ENCODE measurements at places on chromosomes 6 and 20.

- DNase-seq = peak; percentile 15
Observed at GRCh38 chr6:143940011-143940597, 68.0 kb downstream of the PLAGL1 start.

- DNase-seq = peak; percentile 43
Observed at GRCh38 chr6:73309785-73310502, 44.1 kb downstream of the DPPA5 start.

DNA sequence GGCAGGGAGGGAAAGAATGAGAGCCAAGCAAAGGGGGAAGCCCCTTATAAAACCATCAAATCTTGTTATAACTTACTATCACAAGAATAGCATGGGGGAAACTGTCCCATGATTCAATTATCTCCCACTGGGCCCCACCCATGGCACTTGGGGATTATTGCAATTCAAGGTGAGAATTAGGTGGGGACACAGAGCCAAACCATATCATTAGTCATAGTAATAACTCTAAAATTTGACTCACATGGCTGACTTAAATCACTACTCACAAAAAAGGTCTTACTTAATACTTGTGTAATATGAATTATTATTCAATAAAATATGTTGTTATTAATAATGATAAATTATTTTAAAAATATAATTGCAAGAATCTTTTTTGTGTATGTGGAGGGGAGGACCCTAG lies 178.1 kb upstream of the TCF21 start:
- no peak for DNase-seq

- DNase-seq = no peak
Observed at GRCh38 chr20:40633123-40633850, 55.7 kb downstream of the MAFB start.

- peak; percentile 3 for DNase-seq
Observed at GRCh38 chr6:79466207-79466834, 70.9 kb downstream of the LCA5 start.

GRCh38 chr20:18421608-18422007 lies 45.2 kb downstream of the DZANK1 start:
- DNase-seq = no peak

DNA sequence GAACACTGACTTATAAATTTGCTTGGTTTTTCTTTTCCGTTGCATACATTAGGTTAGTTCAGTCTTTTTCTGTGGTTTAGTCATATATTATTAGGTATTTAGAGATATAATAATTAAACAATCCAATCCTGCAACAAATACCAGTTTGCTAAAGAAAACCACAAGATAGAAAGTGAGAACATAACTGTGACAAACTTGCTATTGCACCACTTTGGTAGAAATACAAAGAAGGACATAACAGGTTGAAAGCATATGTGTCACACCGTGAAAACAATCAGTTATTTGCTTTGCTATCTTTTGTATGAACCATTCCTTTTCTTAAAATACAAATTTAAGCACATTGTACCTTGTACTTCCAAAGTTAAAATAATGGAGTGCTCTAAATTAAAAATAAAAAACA lies 42.0 kb upstream of the KCNQ5 start:
- DNase-seq = no peak

- no peak for DNase-seq
Observed at GRCh38 chr20:18688676-18689075, 100.8 kb downstream of the DTD1 start.

GRCh38 chr6:10979603-10980002 lies 64.5 kb downstream of the ELOVL2 start:
- DNase-seq = no peak

DNA sequence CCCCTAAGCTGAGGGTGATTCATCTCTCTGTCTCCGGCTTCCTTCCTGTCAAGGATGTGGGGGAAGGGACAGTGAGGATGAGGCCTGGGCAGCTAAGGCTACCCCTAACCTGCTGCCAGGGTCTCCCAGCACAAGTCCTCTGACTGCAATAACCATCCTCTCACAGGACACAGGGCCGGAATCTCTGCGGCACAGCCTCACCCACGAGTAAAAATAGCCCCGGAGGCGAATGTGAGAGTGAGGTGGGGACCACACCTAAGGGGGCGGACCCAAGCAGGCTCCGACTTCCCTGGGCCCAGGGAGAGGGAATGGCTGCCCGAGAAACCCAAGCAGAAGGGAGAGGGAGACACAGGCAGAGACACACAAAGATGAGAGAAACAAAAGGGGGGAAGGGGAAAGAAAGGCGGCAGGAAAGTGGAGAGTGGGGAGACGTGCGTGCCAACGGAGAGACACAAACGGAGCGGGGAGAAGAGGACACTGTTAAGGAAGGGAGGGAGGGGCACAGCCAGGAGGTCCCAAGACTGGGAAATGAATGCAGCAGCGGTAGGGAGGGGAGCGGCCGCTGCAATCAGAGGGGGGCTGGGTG lies 1.4 kb downstream of the CLIC1 start:
- DNase-seq = no peak

- DNase-seq = no peak
Observed at GRCh38 chr20:62489186-62489931, 13.6 kb upstream of the GATA5 start.

- DNase-seq = peak; percentile 90
Observed at GRCh38 chr20:23205611-23206041, 119.5 kb upstream of the CD93 start.
